Stimulated activated CD4-positive, alpha-beta T cell treated with anti-CD3 and anti-CD28 coated beads, Interleukin-4, amount 100 ng/mL, for 48 hours (primary cell): ENCODE measurements at places on chromosomes 1 and 21.
A peak's percentile ranks its signal among the peaks of the same experiment; 100 is the strongest.

- DNase-seq = no peak
Observed at GRCh38 chr1:177631770-177632169, 338.1 kb downstream of the SEC16B start.

DNA sequence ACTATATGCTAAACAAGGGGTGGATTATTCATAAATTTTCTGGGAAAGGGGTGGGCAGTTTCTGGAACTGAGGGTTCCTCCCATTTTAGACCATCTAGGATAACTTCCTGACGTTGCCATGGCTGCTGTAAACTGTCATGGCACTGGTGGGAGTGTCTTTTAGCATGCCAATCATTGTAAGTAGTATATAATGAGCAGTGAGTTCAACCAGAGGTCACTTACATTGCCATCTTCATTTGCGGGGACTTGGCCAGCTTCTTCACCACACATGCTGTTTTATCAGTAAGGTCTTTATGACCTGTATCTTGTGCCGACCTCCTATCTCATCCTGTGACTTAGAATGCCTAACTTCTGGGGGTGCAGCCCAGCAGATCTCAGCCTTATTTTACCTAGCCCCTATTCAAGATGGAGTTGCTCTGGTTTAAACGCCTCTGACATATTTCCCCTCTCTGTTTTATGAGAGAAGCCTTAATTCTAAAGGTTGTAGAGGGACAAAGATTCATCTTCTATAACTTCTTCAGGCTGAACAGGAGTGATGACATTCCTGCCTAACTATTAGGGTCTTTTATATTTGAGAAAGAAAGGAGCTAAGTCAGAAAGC lies 60.4 kb downstream of the DIP2A start:
- no peak for DNase-seq

- peak; percentile 42 for DNase-seq
Observed at GRCh38 chr1:93680420-93681100, 1.1 kb downstream of the BCAR3 start.

DNA sequence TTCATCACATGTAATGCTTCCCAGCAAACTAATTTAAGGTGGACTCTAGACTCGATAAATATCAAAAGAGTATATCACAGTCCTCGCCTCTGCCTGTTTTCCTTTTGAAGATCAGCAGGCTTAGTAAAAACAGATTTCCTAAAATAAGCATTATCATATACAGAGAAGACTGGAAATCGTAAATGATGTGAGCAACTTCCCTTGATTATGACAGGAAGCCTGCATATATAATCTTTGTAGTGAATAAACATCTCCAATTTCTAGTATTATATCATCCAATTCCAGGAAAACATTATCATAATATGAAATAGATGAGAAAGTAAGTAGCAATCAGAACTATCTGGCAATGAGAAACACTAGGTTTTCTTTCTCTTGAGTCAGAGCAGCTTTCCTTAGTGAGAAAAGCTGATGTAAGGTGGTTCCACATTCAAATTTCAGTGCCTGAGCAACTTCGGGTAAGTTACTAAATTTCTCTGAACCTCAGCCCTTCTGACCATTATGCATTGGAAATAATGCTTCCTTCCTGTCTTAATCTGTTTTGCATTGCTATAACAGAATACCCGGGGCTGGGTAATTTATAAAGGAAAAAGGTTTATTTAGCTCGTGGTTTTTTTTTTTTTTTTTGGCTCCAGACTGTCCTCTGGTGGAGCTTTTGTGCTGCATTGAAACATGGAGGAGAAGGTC lies 12.6 kb upstream of the POU2F1 start:
- no peak for DNase-seq

GRCh38 chr1:33606272-33606671 lies 133.8 kb downstream of the ZSCAN20 start:
- no peak for DNase-seq

DNA sequence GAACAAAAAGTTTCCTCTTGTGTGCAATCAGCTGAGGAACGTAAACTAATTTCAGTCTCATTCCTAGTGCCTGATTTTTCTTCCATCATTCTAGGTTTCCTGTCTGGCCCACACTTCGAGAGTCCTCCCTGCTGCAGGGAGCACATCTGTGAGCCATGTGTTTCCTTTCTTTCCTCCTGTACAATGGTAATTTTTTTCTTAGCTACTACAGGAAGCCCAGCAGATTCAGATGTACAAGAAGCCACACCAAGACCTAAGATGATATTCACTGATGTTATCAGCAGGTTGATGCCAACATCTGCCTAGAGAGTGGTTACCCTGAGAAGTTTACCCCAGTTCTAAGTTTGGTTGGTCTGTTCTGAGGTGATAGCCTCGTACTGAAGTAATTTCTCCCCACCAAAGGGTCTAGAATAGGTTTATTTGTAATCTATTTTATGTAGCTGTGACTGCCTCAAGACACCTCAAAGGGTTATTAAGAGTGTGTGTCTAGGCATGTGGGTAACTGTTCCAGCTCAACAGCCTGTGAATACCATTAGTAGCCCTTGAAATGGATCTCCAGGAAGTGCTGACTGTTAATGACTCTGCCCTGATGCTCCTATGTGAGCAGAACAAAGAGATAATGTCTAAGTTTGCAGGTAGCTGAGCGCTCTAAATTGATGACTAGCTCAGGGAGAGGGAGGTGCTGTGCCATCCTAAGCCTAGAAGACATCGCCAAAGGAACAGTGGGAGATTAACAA lies 31.7 kb upstream of the CLDN14 start:
- no peak for DNase-seq

- no peak for DNase-seq
Observed at GRCh38 chr1:203278082-203278884, 27.0 kb upstream of the BTG2 start.

GRCh38 chr1:204623894-204624361 lies 61.6 kb downstream of the LRRN2 start:
- DNase-seq = no peak
